ENCODE measurements at places on chromosomes 11 and 22.

DNA sequence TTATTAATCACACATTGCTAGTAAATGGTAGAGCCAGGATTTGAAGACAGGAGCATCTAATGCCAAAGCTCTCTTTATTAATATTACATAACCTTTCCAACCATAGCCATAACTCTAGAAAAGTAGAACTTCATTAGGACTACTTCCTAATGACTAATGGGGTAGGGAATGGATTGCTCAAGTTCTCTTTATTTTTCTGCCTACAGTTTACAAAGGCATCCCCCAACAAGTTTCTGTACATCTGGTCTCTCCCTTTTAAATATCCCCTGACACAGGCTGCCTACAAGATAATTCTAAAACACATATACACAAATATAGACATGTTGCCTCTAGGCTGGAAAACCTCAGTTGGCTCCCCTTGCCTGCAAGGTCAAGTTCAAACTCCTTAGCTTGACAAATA lies 534.9 kb downstream of the SOX6 start:
- no peak for DNase-seq

DNA sequence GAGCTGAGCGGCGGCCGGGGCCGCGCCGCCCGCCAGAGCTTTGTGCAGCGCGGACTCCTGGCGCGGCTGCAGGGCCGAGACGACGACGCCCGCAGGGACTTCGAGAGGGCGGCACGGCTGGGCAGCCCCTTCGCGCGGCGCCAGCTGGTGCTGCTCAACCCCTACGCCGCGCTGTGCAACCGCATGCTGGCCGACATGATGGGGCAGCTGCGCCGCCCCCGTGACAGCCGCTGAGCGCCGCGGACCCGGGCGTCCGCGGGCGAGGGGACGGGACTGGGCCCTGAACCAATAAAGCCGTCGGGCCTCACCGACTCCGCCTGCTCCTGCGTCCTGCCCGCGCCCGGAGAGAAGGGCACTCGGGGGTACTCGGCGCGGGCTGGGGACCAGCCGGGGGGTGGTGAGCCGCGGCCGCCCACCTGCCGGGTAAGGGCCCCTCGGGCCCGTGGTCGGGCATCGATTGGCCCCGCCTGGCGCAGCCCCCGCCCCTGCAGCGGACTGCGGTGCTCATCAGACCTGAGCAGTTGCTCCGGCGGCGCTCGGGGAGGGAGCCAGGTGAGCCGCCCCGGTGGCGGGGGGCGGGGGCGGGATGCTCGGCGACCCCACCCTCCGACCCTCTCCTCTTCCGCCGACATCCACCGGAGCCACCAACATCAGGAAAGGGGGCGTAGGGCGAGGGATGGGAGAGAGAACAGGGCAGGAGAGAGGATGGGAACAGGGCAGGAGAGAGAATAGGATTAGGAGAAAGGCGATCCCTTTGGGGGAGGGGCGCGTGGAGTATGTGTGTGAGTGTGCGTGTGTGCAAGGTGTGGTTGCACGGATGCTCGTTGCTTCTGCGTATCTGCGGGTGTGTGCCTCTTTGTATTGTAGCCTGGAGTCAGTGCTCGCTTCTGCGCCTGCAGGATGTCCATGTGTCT lies at the start of gene TMEM25:
Gene TMEM25 (plus strand): TSS at position 510 of the 914 bp plus-strand sequence. CDS start 610 bp downstream, outside the sequence.
- DNase-seq = no peak

GRCh38 chr11:28518825-28519224 lies 410.6 kb downstream of the METTL15 start:
- DNase-seq = no peak

DNA sequence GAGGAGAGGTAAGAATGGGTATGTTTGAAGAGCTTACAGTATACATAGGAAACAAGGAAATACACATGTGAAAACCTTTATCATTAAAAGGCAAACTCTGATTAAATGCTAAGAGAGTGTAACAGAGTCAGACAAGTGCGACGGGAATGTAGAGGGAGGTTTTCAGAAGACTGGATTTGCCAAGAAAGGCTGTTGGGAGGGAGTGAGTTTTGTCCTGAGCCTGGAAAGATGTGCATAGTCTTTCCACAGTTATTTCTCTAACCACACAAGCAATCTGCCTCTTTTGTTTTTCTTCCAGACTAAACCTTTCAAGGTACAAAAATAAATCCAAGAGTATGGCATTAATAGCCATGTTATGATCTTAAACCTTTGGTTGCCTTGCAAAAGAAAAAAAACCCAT lies 170.9 kb downstream of the KIRREL3 start:
- no peak for DNase-seq

GRCh38 chr11:120526241-120526640 lies 14.7 kb downstream of the GRIK4 start:
- DNase-seq = no peak

- DNase-seq = no peak
Measured at GRCh38 chr11:118086913-118087768, at the start of gene SMIM35. SMIM35 (minus strand) TSS chr11:118086963; CDS start chr11:118086757, 206 bp downstream.

DNA sequence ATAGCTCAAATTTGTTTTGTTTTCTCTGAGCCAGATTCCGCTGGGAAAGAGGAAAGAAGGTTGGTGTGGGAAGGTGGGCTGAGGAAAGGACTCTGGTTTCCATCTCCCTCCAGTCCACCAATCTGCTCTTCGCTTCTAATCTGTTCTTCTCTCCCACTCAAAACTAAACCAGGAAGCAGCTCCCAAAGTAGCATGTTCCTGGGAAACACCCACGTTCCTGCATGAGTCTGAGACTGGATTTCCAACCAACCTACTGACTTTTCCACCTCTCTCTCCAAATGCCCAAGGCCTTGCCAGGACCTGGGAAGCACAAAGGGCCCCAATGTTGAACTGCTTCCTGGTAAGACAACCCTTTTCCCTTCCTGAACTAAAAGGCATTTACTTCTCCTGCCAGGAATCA lies 110.2 kb downstream of the WT1 start:
- DNase-seq = no peak

DNA sequence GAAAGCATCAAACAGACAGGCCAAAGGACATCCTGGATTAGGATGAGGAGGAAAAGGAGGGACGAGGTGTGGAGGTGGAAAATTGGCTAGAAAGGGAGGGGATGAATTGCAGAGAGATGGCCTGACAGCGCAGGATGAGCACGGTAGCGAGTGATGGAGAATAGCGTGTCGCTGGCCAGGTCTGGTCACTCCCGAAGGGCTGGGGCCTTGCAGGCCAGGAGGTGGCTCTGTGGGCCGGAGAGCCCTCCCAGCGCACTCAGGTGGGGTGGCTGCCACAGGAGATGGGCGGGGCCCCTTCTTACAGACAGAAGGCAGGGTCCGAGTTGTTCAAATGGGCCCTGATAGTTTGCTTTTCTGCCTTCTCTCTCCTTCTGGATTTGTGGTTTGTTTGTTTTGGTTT lies 37.1 kb upstream of the THY1 start:
- DNase-seq = no peak

DNA sequence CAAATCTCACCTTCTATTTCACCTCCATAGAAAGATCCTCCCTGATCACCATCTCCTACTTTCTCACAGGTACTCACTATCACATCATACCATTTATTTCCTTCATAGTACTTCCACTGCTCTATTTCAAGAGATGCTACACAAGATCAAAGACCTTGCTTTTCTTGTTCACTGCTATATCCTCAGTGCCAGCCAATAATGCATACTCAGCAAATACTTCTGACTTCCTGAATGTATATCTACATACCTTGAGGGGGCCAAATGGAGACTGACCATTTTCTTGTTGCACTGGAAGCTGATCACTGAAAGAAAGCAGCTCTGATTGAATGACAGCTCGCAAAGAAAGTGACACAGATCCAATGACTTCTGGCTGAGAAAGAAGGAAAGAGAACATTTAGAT lies 64.7 kb downstream of the C2CD3 start:
- no peak for DNase-seq

DNA sequence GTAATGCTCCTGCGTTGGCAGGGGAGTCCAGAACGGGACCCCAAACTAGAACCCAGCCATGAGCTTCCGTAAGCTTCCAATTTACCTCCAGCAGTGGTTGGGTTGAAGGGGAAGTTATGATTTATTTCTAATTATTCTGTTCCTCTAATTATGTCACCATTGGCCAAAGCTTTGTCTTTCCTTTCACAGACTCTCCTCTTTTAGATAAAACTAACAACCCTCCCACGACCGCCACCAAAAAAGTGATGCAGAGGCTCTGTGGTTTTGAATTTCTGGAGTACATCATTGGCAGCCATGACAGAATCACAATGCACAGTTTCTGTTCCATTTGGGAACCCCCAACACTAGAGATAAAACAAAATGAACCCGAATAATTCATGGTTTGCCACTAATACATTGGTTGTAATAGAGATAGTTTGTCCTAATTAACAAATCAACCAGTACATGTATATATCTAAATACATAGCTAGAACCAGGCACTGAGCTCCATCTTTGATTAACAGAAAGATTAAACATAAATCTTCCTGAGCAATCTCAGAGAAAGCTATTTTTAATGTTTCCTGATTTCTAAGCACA lies 64.3 kb downstream of the ETS1 start:
- no peak for DNase-seq

- DNase-seq = no peak
Measured at GRCh38 chr22:23903328-23903971, 9.3 kb downstream of the MIF start.

DNA sequence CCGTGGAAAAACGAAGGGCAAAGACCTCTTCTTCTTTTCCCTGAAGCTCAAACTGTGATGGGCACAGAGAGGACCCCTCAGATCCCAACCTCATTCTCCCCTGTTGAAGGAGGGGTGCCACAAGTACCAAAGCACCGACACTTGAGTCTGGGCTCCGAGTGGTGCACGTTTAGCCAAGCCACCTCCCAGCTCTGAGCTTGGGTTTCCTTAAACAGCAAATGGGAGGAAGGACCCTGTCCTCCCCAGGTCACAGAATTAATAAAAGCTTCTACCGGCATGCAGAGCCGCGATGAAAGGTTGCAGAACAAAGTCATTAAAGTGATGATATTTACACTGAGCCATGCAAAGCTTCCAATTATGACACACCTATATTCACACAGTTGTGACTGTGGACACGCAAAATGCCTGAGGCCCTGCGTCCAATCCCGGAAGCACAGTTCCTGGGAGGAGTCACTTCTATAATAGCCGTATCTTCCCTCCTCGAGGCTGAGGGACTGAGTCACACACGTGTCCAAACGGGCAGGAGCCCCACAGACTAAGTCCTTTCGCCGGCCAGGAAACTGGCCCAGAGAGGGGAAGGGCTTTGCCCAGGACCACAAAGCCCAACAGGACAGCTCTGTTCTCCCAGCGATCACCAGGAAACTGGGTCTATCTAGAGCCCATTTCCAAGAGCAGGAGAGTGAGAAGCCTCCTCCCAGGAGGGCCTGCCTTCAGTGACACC lies 922 bp upstream of the CSNK1E start:
- peak; percentile 76 for DNase-seq

DNA sequence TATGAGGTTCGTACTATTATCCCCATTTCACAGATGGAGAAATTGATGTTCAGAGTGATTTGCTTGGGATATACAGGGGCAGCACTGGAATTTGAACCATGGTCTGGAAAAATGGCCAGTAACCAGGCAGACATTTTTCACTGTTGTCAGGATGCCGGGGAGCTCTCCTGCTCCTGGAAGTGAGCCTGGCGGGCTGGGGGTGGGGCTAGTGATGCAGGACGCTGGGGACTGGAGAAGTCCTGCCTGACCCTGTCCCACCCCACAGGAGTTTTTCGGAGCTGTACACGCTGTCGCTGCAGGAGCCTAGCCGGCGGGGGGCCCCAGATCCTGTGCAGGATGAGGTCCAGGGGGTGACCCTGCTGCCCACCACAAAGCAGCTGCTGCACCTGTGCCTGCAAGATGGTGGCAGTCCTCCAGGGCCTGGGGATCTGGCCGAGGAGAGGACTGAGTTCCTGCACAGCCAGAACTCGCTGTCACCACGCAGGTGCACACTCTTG lies 11.1 kb downstream of the SIPA1 start:
- no peak for DNase-seq

GRCh38 chr11:75308116-75308515 lies 43.3 kb downstream of the ARRB1 start:
- no peak for DNase-seq

DNA sequence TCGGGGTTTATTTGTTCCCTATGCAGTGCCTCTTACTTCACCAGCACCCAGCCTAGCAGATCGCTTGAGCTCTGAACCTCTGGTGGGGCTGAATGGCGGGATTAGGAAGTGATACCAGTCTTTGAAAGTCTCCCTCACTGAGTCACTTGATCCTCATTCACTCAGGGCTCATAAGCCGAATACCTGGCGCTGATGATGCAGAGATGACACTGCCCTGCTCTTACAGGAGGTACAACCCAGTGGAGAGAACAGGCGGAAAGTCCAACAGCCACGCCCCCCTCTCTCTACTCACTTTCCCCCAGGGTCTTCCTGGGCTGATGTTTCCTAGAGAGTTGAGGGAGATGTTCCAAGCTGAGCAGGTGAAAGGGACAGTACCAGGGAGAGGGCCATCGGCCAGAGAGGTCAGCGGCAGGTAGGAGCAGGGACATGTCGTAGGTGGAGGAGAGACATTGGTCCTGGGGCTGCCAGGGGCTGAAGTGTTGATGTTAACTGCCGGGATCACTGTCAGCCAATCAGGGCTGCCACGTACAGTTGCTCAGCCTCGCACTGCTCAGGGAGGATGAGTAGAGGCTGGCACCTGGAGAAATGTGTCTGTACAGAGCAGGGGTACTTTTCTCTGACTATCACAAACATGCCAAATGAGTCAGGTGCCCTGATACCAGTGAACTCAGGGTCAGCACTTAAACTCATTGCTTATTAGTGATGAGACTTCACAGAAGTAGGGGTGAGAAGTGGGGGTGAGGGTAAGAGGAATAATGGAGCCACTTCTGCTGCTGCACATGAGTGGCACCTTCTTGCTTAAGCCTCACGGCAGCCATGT lies 9.9 kb upstream of the APOBEC3A start:
- no peak for DNase-seq

- peak; percentile 9 for DNase-seq
Measured at GRCh38 chr11:22244986-22245592, 52.2 kb downstream of the ANO5 start.

DNA sequence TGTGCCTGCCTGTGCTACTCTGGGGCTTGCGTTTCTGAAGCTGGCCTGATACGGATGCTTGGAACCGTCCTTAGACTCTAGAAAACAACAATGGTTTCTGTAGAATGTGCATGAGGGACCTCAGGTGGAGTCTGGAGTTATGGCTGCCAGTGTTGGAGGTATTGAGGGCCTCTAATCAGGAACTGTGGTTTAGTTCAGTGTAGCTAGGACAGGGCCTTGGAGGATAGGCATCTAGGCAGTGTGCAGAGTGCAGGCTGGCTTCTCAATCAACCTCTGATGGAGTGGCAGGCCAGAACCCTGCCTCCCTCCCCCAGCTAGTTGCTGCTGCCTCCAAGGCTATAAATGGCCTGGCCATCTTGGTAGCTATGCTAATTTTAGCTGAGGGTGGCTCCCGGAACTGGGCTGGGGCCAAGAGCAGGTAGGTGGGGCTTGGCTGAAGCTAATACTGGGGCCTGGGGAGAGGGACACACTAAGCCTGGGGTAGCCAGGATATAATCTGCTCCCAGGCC lies 4.0 kb downstream of the STIM1 start:
- DNase-seq = no peak

Measured in astrocyte of the cerebellum (primary cell).